ENCODE measurements at places on chromosomes 16 and 17.
A peak's percentile ranks its signal among the peaks of the same experiment; 100 is the strongest.

GRCh38 chr17:32267690-32268205 lies 2.1 kb downstream of the RHBDL3 start:
- peak; percentile 41 for DNase-seq

- no peak for DNase-seq
Measured at GRCh38 chr16:14286368-14287230, 215.5 kb downstream of the MRTFB start.

GRCh38 chr17:64572682-64573154 lies 65.9 kb downstream of the CEP95 start:
- no peak for DNase-seq

- DNase-seq = no peak
Measured at GRCh38 chr16:149024-149660, 3.3 kb upstream of the HBZ start.

- no peak for DNase-seq
Measured at GRCh38 chr16:46690281-46691178, 1.1 kb downstream of the ORC6 start.

- DNase-seq = no peak
Measured at GRCh38 chr16:12390644-12391043, 413.0 kb downstream of the CPPED1 start.

- DNase-seq = no peak
Measured at GRCh38 chr17:76189741-76190140, 48.7 kb upstream of the FOXJ1 start.

DNA sequence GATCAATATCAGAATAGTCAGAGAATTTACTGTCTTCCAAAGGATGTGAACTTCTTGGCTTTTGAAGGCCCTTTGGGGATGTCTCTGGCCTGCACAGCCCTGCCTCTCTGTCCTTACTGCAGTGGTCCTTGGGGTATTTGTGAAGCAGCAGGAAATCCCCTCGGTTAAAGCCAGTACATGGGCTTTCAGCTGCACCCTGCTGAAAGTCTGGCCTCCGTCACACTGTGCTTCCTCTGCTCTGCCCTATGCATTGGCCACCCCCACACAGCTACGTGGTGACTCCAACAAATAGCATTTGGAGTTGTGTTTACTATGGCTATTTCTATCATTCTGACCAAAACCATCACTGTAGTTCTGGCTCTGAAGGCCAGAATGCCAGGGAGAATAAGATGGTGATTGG lies 21.2 kb downstream of the SYCE1L start:
- no peak for DNase-seq

DNA sequence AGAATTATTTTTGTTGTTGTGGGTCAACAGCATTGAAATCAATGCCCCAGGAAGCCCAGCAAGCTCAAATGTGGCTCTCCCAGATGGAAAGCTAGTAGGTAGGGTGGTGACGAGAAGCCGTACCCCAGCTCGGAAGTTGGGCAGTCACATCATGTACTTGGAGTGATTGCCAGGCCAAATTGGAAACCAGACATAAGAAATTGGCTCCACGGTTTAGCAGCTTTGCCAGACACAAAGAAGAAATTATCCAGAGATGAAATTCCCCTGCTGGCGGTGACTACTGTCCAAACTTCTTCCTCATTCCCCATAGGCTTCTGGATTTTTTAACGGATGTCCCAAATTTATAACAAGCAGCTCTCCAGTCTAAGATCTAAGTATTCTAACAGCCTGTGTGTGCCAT lies 95.9 kb downstream of the OR1D5 start:
- no peak for DNase-seq

DNA sequence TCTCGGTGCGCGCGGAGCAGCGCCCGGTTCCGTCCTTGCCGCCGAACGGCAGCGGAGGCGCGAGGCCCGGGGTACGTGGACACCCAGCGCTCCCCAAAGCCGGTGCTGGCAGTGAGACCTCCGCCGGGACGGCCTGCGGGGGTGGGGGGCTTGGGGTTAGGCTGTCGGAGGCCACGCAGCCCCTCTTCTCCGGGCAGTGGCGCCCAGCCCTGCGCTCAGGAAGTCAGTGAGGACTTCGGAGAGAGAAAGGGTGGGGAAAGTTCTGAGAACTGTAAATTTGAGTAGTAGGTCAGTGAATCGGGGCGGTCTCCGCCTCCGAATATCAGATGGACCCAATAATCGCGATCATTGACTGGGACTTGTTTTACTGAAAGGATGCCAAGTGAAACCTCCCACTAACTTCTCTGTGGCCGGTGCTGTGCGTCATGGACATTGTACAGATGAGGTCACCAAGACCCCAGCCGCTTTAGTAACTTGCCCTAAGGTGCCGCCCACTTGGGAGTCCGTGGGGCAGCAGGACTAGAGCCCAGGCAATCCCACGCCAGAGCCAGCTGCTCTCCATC lies 468 bp downstream of the IL4R start:
- DNase-seq = peak; percentile 86

DNA sequence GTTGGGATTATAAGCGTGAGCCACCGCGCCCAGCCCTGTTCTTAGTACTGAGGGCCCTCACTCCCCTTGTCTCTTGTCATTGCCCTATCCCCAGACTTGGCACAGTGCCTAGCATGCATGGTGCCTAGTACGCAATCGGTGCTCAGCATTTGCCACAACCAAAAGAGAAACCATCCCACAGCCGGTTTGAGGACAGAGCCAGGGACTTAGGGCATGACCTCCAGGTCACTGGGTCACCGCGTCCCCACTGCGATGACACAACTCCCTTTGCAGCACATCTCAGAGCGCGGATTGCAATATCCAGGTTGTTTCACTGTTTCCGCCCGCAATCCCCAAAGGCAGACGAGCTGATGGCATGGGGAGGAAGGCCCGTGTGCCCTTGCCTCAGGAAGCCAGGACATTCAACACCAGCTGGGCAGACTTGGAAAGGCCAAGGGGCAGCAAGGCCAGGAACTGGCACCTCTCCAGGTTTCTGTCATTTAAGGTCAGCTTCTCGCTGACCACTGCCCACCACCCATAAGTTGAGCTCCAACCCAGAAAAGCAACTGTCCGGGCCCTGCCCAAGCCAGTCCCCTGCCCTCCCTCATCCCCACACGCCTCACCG lies 274.5 kb downstream of the MRTFB start:
- DNase-seq = no peak

DNA sequence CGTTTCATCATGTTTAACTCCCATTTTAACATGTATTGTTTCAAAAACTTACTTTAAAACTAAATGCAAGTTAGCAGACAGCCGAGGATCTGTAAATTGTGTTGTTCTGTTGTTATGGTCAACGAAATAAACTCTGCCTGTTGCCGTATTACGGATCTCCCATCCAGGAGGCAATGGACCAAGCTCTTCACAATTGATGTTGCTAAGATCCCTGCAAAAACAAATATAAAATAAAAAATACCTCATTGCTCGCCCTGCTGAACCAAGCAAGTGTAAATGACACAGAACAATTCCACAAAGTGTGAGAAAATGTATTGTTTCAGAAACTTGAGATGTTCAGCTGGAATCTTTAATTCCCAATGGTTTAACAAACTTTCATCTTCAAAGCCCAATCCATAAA lies 65.0 kb downstream of the CEP95 start:
- no peak for DNase-seq

DNA sequence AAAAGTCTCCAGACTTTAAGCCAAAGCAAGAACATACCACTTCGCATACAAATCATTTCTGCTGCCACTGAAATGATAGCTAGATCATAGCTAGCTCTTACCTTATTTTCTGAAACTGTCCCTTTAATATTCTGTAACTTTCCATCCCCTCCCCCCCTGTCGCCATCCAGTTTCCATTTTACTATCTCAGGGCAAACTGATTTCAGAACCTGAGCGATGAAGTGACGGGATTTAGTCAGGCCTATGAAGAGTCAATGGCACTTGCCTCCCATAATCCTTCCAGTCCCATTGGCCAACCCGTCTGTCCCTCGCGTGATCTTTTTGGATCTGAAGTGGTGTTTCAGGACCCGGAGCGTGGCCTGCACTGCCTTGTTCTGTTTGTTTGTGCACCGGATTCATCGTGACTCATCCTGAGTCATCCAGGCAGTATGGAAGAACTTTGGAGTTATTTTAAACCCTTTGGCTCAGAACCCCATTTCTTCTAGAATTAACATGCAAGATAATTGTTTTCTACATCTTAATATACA lies 199.8 kb upstream of the CHMP6 start:
- DNase-seq = peak; percentile 68

DNA sequence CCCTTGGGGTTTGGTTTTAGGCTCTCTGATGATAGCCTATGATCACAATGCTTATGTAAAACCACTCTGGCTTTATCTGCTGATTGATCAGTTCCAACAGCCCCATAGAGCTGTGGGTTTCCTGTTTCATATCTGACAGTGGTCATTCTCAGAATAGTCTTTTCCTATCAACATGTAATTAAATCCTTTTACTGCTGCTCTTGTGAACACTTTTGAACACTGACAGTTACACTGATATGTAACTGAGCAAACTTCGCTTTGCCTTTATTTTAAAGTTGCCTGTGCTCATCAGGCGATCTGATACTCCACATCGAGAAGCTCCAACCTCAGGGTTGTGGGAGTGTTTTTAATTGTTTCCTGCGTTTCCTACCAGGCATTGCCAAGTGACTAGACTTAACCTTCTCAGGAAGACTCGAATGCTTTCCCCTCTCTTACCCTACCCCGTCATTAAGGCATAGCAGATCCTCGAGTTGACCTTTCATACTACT lies 17.3 kb upstream of the CLEC18B start:
- DNase-seq = no peak

- peak; percentile 66 for DNase-seq
Measured at GRCh38 chr16:84518804-84519341, 14.4 kb upstream of the MEAK7 start.

DNA sequence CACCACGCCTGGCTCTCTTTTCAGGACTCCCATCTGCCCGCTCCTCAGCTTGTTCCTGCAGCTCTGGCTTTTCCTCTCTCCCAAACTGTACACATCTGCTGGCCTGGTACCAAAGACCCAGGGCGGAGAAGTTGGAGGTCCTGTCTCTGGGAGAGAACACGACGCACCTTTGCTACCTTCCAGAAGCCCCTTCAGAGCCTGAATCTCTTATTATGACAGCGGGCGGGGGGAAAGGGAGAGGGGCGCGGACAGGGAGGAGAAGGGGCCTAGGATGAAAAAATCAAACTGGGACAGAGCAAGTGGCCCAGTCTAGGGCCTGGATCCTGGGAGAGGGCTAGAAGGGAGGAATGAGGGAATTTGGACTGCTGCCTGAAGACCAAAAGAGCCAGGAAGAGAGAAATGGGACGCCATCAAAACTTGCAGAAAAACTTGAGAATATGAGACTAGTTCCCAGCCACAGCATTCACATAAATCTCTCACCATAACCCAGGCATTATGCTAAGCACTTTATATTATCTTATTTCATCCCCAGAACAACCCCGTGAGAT lies 2.5 kb upstream of the PER1 start:
- DNase-seq = no peak

Data from stimulated activated CD8-positive, alpha-beta memory T cell treated with anti-CD3 and anti-CD28 coated beads, Interleukin-4, amount 100 ng/mL, for 48 hours (primary cell).